Omental fat pad (tissue), 4 donors: ENCODE measurements at places on chromosomes 12 and 14.

DNA sequence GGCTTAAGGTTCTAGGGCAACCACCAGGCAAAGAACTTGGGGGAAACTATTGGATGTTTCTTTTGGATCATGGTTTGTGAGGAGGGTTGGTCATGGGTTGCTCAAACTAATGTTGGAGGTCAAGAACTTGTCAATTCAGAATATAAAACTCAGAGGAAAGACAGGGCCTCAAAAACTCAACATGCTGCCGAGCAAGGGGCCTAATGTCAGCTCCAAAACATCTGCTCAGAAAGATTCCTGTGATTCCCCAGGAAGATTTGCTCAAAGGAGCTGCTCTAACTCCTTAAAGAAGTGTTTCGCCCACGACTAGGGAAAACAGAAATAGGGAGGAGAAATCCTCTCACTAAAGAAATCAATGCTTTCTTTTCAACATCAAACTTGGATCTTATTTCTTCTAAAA, 3.7 kb upstream of the IGF1 start:
- no peak for DNase-seq

DNA sequence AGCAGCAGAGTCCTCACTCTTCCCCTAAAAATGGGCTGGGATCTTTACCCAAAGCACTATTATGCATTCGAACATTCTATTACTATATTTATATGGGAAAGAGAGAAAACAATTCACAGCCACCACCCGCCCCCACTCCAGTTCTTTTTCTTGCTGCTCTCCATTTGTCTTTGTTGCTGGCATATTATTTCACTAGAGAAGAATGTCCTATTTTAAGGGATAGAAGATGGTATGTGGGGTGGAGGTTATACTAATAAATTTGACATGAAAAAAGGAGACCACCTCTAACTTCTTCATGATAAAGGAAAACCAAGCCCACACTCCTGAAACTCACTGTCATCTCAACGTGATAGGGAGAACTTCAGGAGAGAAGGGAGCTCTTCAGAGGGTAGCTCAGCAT, 28.5 kb upstream of the NTF3 start:
- DNase-seq = no peak

DNA sequence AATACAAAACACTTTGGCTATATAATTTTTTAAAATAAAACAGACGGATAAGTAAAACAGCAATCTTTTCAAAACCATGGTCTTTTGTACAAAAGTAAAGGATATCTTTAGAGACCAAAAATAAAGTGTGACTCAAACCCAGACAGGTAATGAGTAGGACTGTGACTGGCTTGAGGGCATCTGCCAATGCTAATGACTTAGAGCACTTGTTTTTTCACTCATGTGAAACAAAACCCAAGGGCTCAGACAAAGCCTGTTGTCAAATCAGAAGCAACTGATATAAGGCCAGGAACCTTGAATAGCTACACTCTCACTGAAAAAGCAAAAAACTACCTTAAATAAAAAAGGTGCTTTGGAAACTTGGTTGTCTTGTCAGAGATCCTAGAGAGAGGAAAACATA, 357.4 kb downstream of the TMEM117 start:
- DNase-seq = no peak

- DNase-seq = no peak
Observed at GRCh38 chr12:117126335-117126734, 27.1 kb upstream of the TESC start.

- no peak for DNase-seq
Observed at GRCh38 chr14:72514660-72515025, 379.3 kb downstream of the DPF3 start.
